ENCODE measurements at places on chromosomes 3 and 15. TPM values are rescaled to one million over a fixed set of nuclear protein-coding genes. Genes with fewer than 3 reads are reported as not detected.

ANO10 gene
- total RNA-seq = 55.3 TPM

EPHA3 gene
- 6.7 TPM for total RNA-seq

TM4SF18 gene
- total RNA-seq = 0.07 TPM

CAND2 gene
- total RNA-seq = 5.1 TPM

ALS2CL gene
- total RNA-seq = 1.8 TPM

ROBO1 gene
- total RNA-seq = 94.4 TPM

P4HTM gene
- total RNA-seq = 56.2 TPM

DNAH12 gene
- 0.13 TPM for total RNA-seq

P2RY14 gene
- total RNA-seq = not detected

SERPINI2 gene
- not detected for total RNA-seq

GOLGA6L10 gene
- total RNA-seq = 0.85 TPM

ARNT2 gene
- total RNA-seq = 10.4 TPM

IMPG2 gene
- 0.33 TPM for total RNA-seq

PLCL2 gene
- 8.5 TPM for total RNA-seq

CHRNA5 gene
- 0.78 TPM for total RNA-seq

CLK3 gene
- 64.2 TPM for total RNA-seq

GOLGA6L4 gene
- total RNA-seq = 1.1 TPM

KCNMB3 gene
- total RNA-seq = 0.76 TPM

APBA2 gene
- total RNA-seq = 23.3 TPM

UPK1B gene
- 0.98 TPM for total RNA-seq

CAPN3 gene
- total RNA-seq = 1.6 TPM

VGLL4 gene
- 74.2 TPM for total RNA-seq

JAGN1 gene
- total RNA-seq = 23.5 TPM

MKRN3 gene
- total RNA-seq = 0.43 TPM

Measured in smooth muscle cell of the pulmonary artery (primary cell).